ENCODE measurements at places on chromosomes 3 and 15. TPM values are rescaled to one million over a fixed set of nuclear protein-coding genes. Genes with fewer than 3 reads are reported as not detected.

GRCh38 chr15:67873777-67874176, 33.9 kb upstream of the RNU6-1 start:
- peaks cover 28% of the 10 kb centered on the region for H3K36me3 ChIP-seq
- H3K4me1 ChIP-seq: no peaks in the 10 kb centered on the region
- H3K4me3 ChIP-seq: no peak overlapping the region
- H3K27ac ChIP-seq: no peak overlapping the region
- H3K27me3 ChIP-seq: no peaks in the 10 kb centered on the region

Gene LMAN1L
- total RNA-seq: not detected

- H3K36me3 ChIP-seq: no peaks in the 10 kb centered on the region
- no peak overlapping the region for H3K4me3 ChIP-seq
- no peak overlapping the region for H3K27ac ChIP-seq
- no peaks in the 10 kb centered on the region for H3K4me1 ChIP-seq
- no peaks in the 10 kb centered on the region for H3K27me3 ChIP-seq
- DNase-seq: no peak
Observed at GRCh38 chr3:50630394-50630793, 13.4 kb downstream of the MAPKAPK3 start.

DNA sequence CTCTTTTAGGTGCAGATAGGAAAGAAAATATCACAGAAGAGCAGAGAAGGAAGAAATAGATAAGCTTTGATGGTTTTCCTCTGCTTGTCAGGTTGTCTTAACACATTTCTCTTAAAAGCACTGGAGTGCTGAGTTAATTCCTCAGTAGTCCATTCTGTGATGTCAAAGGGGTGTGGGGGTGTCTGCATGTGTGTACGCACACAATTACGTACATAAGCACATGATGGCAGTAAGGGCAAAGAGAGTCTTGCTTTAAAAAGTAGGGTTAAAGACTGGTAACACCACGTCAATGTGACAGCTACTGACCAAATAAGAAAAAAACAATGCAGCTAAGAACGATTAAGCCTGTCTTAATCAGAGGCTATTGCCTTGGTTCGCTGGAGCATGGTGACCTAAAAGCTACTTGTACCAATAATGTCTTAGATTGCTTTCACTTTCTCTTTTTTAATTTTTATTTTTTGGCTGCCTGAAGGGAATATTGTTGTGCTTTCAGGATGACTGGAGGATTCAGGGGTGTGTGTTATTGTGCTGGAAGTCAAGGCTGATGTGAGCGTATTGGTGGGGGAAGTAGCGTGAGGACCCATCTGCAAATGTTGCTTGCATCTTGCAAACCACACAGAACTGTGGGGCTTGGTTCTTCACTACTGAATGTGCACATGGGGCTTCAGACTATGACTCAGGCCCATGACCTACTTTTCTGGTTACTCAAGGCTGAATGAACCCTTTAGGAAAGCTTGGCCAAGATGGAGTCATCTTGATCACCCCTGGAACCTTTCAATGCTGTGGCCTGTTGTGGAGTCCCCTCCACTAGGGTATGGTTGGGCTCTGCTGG, 417.8 kb upstream of the TPM1 start:
- H3K4me3 ChIP-seq: no peak overlapping the region
- H3K27me3 ChIP-seq: no peaks in the 10 kb centered on the region
- H3K36me3 ChIP-seq: no peaks in the 10 kb centered on the region

- H3K27ac ChIP-seq: no peak overlapping the region
- no peak overlapping the region for H3K4me3 ChIP-seq
- no peaks in the 10 kb centered on the region for H3K36me3 ChIP-seq
- H3K4me1 ChIP-seq: no peaks in the 10 kb centered on the region
Observed at GRCh38 chr3:64382153-64382552, 156.9 kb upstream of the PRICKLE2 start.

- H3K27ac ChIP-seq: no peak overlapping the region
- H3K4me1 ChIP-seq: no peaks in the 10 kb centered on the region
- no peaks in the 10 kb centered on the region for H3K27me3 ChIP-seq
- H3K4me3 ChIP-seq: no peak overlapping the region
- no peaks in the 10 kb centered on the region for H3K36me3 ChIP-seq
Observed at GRCh38 chr3:122167630-122168029, 15.8 kb upstream of the CASR start.

DNA sequence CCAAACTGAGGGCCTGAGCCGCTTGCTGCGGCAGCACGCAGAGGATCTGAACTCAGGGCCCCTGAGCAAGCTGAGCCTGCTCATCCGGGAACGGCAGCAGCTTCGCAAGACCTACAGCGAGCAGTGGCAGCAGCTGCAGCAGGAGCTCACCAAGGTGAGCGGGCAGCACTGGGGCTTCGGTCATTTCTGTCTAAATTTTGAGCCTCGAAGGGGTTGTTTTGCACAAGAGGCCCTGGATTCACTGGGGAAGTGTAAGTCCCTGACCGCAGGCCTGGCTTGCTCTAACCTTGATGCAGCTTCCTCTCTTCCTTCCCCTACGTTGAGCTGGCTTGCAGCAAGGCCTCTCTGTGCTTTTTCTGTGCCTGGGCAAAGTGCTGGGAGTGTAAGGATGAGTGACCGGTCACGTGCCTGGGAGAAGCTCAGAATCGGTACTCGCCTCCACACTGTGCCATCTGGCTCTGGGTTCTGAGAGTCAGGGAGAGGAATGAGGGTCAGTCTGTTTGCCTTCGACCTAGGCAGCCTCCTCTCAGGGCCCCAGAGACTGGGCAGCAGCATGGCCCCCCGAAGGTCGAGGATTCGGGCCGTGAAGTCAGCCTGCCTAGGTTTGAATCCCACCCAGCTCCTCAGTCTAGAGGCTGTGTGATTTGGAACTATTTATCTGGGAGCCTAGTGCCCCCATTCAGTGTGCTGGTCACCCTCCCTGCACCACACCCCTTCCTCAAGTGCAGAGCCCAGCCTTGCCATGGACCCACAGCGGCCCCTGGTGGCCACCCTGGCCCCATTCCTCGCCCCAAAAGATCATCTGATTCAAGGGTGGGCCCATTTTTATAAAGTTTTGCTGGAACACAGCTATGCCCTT, 1.4 kb downstream of the FES start:
- no peaks in the 10 kb centered on the region for H3K4me1 ChIP-seq
- no peak overlapping the region for H3K27ac ChIP-seq
- peaks cover 10% of the 10 kb centered on the region for H3K36me3 ChIP-seq
- H3K4me3 ChIP-seq: no peak overlapping the region

Gene GXYLT2
- 2.6 TPM for total RNA-seq

- H3K27me3 ChIP-seq: no peaks in the 10 kb centered on the region
- no peak overlapping the region for H3K27ac ChIP-seq
- no peaks in the 10 kb centered on the region for H3K36me3 ChIP-seq
- H3K4me1 ChIP-seq: no peaks in the 10 kb centered on the region
Observed at GRCh38 chr15:82852941-82853561, 43.6 kb downstream of the WHAMM start.

- DNase-seq: no peak
- no peaks in the 10 kb centered on the region for H3K36me3 ChIP-seq
- no peak overlapping the region for H3K27ac ChIP-seq
Observed at GRCh38 chr3:23067116-23067515, 136.0 kb upstream of the UBE2E2 start.

GRCh38 chr3:3066378-3066777, 43.8 kb downstream of the IL5RA start:
- H3K4me3 ChIP-seq: no peak overlapping the region
- no peak for DNase-seq
- H3K27me3 ChIP-seq: no peaks in the 10 kb centered on the region
- no peaks in the 10 kb centered on the region for H3K36me3 ChIP-seq
- no peak overlapping the region for H3K27ac ChIP-seq

DNA sequence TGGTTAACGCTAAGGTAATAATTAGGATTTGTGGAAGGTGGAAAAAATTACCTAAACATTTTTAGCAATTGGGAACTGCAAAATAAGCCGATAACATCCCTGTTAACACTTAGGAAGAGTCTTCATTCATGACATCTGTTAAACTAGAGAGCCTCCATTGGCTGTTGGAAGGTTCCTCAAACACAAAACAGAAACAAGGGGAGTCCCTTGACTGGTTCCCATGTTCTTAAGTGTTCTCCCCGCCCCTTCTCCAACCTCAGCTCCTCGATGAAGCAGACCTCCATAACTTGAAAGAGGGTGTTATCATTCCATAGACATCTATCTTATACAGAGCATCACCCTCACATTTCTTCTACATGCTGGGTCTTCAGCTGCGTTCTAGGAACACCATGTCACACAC, 2.5 kb downstream of the SLC22A13 start:
- no peak for DNase-seq
- H3K4me1 ChIP-seq: no peaks in the 10 kb centered on the region
- no peak overlapping the region for H3K4me3 ChIP-seq

DNA sequence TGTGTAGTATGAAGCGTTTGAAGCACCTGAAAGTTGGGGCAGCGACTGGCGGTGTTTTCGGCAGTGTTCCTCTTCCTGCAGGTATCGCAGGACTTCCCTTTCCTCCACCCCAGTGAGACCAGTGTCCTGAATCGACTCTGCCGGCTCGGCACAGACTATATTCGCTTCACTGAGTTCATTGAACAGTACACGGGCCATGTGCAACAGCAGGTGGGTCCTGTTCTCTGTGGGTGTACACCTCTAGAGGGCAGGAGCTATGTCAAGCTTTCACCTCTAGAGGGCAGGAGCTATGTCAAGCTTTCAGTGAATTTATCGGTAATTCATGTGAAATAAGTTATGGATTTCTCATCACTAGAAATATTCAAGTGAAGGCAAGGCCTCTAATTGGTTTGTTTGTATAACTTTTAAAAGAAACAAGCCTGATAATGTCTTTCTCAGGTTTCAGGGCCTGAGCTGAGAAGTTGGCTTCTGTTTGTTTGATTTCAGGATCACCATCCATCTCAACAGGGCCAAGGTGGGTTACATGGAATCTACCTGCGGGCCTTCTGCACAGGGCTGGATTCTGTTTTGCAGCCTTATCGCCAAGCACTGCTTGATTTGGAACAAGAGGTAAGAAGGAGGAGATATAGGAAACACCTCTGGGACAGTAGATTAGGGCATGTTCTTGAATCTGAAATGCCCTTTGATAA, 5.3 kb downstream of the TUBGCP4 start:
- H3K36me3 ChIP-seq: peaks cover 23% of the 10 kb centered on the region
- DNase-seq: peak; percentile 40
- H3K27ac ChIP-seq: no peak overlapping the region
- H3K4me3 ChIP-seq: no peak overlapping the region
- no peaks in the 10 kb centered on the region for H3K27me3 ChIP-seq
- H3K4me1 ChIP-seq: no peaks in the 10 kb centered on the region
